ENCODE measurements at places on chromosomes 5 and 9.

DNA sequence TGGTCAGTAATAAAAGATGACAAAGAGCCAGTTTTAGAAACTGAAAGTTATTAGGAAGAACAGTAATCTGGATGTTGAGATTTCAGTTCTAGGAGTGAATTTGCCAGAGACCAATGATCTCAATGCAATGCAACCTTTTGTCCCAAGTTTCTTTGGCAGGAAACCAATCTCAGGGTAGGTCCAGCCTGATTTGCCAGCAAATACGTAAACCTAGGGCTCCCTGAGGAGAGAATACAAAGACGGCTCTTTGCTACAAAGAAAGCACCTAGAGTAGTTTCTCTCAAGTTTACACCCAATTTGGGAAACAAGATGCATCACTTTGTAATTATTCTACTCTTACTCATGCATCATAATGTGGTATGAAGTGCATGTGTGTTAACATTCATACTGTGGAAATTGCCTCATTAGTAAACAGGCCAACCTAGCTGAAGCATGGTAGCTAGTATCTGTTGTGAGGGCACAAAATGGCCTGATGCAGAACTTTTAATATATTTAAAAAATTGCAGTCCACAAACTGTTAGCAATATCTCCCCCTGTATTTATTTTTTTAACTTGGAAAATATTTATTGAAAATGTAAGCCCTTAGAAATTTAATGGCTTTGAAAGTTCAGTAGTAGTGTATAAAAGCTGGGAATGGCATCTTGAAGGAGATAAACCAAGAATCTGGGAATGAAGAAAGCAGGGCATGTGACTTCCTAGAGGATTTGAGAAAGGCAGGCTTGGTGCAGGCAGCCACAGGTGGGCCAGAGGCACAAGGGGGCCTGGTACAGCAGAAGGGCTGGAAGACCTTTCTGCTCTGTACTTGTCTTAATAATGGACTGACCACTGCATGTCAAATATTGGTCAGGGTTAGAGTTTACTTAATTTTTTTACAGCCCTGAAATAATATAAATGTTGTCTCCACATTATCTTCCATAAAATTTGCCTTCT, 59.5 kb downstream of the MAST4 start:
- no peak for DNase-seq

GRCh38 chr9:124128568-124129166, 117.1 kb downstream of the LHX2 start:
- DNase-seq = no peak

- no peak for DNase-seq
These were observed 61.4 kb downstream of the FAM78A start for GRCh38 chr9:131214876-131215275.

DNA sequence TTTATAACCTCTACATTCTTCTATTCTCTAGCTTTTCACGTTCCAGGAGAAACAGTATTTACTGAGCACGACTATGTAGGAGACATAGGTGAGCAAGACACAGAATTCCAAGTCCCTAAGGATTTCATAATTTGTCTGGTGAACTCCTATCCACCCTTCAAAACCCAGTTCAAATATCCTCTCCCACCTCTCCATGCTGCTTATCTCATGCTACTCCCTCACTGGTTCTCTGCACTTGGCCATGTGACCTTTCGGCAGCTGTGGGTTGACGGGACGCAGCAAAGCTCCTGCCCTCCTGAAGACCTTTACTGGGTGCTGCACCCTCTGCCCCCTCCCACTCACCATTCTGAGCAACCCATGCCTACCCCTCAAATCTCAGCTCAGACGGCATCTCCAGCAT, 173.2 kb downstream of the RGS3 start:
- no peak for DNase-seq

DNA sequence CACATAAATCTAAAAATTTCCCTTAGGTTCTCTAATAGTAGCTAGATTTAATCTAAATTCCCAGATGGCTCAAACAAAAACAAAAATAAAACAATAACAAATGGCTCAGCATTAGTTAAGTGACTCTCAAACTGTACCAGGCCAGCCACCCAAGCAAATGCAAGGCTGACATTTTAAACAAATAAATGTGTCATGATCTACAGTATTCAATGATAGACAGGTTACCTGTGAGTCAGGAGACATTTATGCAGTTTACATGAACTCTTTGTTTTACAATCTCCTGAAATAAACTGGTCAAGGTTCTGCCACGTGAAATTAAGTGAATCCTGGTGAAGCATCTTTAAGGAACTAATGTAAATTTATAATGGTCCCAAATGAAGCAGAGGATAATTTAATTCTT, 580.2 kb upstream of the PTPRD start:
- no peak for DNase-seq

DNA sequence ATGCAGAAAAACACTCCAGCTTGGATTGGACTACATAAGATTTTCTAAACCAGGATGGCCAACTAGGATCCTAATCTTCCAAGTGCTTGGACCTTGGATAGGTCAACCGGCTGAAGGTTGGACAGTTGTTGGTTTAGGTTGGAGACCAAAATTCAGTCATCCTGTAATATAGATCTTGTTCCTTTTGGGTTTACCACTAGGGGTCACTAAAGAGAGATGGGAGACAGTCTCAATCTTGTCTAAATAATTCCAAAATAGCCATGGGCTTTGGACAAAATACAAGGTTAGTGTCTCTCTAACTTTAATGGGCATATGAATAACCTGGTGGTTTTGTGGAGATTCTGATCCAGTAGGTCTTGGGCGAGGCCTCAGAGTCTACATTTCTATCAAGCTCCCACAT, 148.7 kb upstream of the ERCC6L2 start:
- DNase-seq = peak; percentile 58

Measured in NB4 (cell line).